ENCODE measurements at places on chromosomes 6 and 20.

GRCh38 chr6:143465546-143465945 lies 14.9 kb downstream of the PEX3 start:
- DNase-seq: no peak

DNA sequence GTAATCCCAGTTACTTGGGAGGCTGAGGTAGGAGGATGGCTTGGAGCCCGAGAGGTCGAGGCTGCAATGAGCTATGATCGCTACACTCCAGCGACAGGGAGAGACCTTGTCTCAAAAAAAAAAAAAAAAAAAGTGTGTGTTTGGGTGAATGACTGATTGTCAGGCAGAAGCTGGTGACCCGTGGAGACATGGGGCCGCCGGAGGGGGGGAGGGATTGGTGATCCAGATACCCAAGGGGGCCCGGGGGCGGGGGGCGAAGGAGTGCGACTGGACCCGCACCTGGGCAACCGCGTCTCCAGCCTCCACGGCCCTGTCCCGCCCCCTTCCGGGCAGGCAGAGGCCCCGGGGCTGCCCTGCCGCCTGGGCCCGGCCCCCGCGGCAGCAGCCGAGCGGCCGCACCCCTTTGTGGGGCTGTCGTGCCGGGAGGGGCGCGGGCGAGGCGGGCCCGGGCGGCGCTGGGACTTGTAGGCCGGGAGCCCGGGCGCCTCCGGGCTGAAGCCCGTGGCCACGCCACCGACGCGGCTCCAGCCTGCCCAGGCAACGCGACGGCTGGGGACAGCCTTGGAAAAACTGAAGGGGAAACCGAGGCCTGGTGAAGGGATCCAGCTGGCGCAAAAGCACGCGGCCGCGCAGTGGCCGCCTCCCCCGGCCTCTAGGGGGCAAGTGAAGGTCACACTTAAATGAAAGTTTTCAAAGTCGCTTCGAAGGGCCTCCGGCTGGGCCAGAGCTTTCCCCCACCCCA lies 2.1 kb upstream of the RBM38 start:
- peak; percentile 70 for DNase-seq

DNA sequence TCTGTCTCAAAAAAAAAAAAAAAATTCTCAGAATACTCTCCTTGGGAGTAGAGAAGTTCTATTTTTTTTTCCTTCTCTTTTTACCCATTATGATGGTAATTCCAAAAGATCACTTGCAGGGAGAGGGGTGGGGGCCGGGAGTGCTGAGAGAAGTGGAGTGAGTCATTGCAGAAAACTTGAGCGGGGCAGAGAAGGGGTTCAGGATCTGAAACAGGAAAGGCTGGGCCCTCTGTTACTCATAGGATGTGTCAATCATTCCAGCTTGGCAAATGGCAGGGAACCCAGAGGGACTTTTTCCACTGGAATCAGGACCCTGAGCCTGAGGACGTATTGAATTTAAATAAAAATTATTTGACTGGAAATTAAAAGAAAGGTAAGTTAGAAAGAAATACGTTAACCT lies 111.4 kb upstream of the ARMC2 start:
- DNase-seq: no peak

- no peak for DNase-seq
Measured at GRCh38 chr6:109304284-109305015, 77.8 kb downstream of the CD164 start.

DNA sequence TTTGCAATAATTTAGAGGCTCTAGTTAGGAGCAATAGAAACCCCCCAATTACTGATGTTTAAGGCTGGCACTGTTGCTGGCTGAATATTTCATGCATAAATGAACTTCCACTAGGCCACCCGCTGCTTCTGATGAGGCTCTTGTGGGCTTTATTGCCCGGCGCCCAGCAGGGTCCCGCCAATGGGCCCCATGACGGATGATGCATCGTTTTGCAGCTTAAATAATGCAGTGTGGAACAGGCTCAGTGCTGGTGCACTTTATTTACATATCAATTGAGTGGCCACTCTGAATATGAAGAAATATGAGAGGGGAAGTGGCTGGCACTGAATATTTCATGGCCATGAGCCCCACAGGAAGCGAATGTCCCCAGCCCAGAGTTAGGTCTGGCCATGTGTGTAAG lies 155.3 kb upstream of the MAFB start:
- DNase-seq: no peak

- no peak for DNase-seq
Measured at GRCh38 chr20:32278199-32278643, 770 bp downstream of the KIF3B start.

- DNase-seq: no peak
Measured at GRCh38 chr20:598133-598850, 11.8 kb downstream of the TCF15 start.

GRCh38 chr20:61941721-61942405 lies 123.8 kb downstream of the TAF4 start:
- DNase-seq: no peak

GRCh38 chr20:3068986-3069900 lies 2.2 kb upstream of the OXT start:
- DNase-seq: no peak

DNA sequence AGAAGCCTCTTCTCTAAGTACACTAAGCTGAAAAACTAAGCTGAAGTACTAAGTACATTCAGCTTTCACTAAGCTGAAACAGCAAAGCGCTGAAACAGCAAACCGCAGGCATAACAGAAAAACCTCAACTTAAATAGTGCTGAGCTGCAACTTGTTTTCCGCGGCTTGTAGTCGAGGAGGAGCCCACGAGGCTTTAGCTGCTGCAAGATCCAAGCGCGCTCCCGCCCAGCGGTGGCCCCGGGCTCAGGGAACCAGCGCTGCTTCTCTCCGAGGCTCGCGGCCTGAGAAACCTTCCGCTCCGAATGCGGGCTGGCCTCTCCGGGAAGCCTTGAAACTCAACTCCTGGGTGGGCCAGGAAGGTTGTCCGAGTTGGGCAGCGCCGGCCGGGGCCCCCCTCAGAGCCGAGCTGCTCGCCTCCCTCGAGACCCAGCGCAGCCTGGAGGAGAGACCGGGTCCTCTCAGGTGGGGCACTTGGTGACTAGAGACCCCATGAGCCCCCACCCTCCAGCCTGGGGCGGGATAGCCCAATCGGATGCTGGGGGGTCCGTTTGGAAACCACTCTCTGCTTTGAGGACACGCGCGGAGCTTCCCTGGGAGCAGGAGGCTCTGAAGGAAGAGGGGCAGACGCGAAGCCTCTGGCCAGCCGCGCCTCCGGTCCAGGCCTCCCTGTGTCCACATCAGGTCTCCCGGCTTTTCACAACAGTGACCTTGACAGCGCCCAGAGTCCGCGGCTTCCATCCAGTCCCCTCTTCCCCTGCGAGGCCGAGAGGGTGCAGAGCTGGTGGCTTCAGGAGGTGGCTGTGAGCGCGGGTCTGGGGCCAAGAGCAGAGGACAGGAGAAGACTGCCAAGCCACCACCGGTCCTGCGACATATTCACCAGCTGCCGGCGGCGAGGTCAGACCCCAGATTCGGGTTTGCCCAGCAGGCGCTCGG lies 38.1 kb upstream of the HLA-E start:
- peak; percentile 58 for DNase-seq

DNA sequence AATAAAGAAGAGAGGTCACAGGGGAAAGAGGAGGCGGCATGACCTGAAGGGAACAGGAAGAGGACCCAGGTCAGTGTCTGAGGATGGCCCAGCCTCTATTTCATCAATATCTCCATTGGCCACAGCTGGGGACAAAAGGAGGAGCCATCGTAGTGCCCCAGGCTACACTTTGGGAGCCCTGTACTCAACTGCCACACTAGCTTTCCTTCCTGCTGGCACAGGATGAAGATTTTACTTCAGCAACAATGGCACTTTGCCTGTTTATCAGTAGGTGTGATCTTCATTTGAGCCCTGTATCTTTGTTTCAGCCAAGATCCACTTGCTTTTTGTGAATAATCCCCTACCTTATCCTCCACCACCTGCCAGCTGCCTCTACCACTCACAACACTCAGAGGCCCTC lies 35.4 kb upstream of the RCAN2 start:
- DNase-seq: no peak

DNA sequence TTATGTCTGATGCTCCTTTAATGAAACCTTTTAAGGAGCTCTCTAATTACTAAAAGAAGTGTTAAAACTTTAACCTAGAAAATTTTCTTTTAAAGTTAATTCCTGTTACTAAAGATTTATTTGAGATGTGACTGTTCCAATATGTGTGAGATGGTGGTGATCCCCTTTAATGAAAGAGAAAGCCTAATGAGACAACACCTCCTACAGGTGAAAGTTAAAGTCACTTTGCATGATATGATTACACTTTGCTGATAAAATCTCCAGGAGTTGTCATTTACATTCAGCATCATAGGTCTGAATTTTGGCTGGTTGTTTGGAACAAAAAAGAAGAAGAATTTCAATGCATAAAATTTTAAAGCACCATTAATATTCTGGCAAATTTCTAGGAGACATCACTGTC lies 307.4 kb downstream of the TRDN start:
- DNase-seq: no peak

- DNase-seq: no peak
Measured at GRCh38 chr6:22921828-22922227, 352.5 kb downstream of the HDGFL1 start.

DNA sequence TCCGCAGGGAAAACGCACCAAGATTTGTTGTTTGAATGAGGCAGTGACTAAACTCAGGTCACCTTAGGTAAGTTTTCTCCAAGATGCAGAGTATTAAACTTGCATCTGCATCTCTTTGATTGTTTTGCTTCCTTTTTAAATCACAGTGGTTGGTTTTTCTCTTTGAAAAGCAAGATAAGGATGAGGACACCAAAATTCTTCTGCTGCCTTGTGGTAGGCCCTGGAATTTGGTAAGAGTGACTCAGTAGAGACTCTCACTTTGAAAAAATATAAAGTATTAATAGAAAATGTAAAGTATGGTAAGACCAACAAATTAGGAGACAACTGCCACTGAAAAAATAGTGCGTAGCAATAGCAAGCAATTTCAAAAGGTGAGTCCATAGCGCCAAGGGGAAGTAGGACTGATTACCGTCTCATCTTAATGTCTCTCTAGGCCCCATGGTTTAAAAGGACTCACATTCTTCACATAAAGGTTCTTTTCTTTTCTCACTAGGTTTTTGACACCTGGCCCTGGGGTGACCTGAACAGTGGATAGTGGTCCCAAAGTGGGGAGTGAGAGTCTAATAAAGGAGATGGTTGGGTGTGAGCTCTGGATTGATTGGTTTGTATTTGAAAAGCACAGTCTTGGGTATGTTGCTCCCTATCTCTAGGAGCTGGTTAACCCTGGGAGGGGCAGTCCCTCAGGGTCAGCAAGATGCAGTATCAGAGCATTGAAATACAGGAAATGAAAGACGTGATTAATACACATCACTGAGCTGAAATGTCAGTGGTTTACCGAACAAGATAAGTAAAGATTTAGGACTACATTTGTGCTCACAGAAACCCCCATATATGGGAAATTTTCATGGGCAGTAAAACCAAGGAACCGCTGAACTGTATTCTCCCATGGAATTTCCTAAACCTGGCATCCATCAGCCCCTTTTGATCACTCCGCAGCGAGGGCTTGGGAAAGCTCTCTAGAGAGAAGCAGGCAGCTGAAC lies 221.2 kb downstream of the SLC24A3 start:
- DNase-seq: no peak

DNA sequence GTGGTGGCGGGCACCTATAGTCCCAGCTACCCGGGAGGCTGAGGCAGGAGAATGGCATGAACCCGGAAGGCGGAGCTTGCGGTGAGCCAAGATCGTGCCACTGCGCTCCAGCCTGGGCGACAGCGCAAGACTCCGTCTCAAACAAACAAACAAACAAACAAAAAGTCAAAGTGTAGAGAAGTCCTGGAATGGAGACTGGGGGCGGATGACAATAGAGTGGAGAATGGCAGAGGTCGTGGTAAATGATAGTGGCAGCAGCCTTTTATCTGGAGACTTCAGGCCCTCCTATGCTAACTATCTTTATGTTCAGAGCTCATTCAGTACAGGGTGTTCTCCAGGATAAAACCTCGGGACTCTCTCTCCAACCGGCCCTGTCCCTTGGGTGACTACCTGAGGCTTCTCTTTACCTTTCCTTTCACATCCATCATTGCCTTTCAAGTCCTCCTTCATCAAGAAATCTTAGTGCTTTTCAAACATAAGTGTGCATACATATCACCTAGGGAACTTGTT lies 1.4 kb upstream of the FKBPL start:
- DNase-seq: no peak

DNA sequence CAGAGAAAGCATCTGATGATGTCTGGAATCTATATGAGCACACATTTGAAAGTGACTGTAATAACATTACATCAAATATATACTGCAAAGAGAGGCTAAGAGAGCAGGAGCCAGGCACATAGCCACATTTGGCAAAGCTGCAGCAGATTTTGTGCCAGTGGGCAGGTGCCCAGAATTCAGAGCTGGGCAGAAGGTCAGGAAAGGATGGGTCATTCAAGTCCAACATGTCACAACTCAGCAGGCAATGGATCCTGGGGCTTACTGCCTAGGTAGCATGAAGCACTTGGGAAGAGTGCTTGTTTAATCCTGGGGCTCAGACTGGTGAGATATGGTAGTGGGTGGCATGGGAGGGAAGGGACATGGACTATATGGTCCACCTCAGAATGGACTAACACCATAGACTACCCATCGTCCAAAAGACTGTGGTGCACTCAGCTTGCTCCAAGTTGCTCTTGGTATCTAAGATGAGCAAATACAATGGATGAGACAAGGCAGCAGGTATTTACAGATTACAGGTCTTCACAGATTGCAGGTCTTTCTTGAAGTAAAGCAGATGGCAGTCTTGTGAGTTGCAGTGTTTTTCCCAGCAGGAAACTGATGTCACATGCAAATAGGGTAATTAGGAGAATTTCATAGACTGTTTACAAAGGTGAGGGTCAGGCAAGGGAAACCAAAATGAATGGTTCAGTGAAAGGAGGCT lies 31.2 kb upstream of the SHLD1 start:
- no peak for DNase-seq

Data from T-cell (primary cell).